ENCODE measurements at places on chromosomes 16 and 17. TPM values are rescaled to one million over a fixed set of nuclear protein-coding genes. Genes with fewer than 3 reads are reported as not detected.

DNA sequence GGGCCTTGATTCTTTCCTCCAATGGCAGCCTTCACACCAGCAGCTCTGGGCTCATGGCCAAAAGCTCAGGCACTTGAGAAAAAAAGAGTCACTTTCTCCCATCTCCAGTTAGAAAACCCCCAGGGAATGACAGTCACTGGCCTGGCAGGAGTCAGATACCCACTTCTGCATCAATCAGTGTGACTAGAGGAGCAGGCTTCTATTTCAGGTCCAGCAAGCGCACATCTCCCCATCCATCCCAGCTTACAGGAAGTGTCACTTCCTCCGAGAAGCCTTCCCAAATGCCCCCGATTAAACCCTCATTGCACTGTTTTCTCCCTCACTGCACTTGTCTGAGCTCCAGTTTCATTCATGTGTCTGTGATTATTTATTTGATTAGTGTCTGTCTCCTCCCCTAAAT is 30.4 kb upstream of the CCL1 start:
- no peak for DNase-seq

- DNase-seq: no peak
These were observed 3.3 kb downstream of the NLRP1 start for GRCh38 chr17:5580969-5581368.

DNA sequence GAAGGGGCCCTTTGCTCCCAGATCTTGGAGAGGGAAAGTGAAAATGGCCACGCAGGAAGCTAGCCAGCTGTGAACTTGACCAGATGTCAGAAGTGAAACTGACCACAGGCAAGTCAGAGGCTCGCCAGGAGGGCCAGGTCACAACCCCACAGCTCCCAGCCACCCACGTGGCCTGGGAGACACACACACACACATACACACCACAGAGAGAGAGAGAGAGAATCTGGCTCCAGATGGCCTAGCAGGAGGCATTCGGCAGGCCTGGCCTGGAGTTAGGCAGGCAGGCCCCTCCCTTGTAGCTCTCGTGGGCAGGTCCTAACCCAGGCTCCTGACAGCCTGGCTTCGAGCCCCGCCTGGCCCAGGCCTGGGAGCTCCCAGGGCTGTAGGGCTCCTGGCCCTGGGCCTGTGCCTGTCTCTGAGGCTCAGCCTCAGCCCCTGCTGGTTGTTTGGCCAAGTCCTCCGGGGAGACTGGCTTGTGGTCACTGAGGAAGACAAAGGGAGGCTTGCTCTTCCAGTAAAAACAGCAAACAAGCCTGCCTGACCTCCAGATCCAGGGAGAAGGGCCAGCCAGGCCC is 20.2 kb downstream of the NGFR start:
- DNase-seq: peak; percentile 97

DNA sequence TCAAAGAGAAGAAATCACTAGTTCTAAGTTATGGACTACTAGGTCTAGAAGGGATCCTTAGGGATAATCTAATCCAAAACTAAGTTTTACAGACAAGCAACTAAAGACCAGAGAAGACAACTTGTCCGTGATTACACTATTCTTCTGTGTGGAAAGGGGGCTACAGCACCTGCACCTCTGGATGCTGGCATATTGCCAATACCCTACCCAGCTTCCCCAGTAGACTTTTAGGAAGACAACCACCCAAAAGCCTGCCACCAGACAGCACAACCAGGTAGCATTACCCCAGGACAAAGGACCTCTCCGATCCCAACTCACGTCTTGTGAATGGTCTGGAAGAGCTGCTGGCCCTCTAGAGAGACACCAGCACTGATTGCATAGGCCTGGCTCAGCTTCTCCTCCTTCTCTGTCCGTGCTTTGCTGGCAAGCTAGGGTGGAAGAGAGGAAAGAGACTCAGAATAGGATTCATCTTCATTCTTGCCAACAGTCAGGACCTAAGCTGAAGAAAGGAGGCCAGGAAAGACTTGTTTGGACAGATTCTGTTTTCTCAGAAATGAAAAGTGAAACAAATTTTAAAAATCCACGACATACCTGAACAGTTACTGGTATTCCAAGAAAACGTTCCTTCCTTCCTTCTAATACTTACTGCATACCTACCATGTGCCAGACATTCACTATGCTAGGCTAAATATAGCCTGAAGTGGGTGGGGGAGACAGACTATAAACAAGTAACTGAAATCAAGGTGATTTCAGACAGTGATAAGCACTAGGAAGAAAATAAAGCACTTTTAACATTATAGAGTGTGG is 25.3 kb upstream of the TMEM101 start:
- DNase-seq: no peak

- no peak for DNase-seq
These were observed 6.9 kb downstream of the ZACN start for GRCh38 chr17:76085731-76086366.

DNA sequence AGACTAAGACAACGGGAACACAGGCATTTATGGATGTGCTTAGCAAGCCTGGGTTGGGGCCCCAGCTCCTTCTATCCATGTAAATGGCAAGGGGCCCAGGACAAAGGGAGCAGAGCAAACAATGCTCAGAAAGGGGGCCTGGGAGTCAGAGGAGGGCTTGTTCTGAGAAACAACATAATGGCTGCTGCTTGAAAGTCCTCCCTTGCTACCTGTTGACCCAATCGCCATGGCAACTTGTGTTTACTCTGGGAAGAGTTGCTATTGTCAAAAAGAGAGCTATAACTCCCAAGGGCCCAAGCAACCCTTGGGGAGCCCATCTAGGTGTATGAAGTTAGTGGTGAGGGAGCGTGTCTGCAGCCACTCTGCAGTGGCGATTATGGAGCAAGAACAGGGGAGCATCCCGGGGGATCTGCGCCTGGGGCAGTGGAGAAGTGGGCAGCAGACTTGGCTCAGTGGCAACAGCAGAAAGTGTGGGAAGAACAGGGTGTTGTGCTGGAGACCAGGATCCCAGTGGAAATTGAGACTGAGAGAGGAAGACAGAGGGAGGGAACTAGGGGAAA is 118.7 kb upstream of the NLRP1 start:
- DNase-seq: no peak

DNA sequence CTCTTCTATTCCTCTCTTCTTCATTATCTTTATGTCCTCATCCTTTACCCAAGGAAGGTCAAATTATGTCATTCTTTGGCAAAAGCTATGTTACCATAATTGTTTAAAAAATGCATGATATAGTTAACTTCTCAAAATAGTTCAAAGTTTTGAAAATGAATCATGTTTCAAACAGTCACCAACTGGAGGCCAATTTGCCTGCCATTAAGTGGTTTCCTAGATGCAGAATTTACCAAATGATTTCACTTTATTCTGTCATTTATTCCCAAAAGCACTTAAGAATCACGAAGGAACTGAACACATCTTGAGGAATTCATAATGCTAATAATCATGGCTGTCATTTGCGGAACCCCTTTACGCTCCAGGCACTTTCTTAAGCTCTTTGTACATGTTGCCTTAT is 190.9 kb upstream of the CDH11 start:
- no peak for DNase-seq

GRCh38 chr17:19596869-19597268 is 51.7 kb upstream of the ALDH3A2 start:
- no peak for DNase-seq

DNA sequence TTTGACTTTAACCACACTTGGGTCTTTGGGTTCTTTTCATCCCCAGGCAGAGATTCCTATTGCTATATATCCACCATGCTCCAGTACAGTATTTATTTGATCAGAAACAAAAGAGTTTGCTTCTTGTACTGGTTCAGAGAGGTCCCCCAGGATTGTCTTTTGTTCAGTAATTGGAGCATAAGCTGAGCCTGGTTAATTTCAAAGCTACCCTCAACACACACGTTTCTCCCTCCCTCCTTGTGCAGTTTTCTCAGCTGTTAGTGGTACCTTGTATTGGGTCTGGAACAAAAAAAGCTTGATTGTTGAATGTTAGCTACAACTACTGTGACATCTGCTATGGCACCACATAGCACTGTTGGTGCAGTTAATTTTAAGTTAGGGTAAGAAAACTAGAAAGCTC is 50.0 kb downstream of the NUP93 start:
- no peak for DNase-seq

- DNase-seq: no peak
These were observed 25.4 kb upstream of the HOXB13 start for GRCh38 chr17:48753794-48754499.

DNA sequence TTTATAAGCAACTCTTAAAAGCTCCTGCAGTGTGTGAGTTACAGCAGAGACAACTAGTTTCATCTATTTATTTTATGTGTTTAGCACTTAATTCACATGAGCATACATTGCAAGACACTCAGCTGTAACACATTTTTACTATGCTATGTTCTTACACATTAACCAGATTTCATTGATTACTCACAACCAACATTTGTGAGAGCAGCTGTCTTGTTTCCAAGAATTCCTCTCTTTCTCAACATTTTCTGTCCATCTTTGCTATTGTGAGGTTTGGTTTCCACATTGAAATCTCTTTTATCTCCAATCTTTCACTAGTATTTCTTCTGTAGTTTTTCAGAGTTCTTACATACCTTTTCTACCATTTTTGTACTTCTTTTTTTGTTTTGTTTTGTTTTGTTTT is 51.2 kb downstream of the COPRS start:
- DNase-seq: no peak

- DNase-seq: peak; percentile 24
These were observed 1.5 kb downstream of the ZNF205 start for GRCh38 chr16:3113765-3114479.

DNA sequence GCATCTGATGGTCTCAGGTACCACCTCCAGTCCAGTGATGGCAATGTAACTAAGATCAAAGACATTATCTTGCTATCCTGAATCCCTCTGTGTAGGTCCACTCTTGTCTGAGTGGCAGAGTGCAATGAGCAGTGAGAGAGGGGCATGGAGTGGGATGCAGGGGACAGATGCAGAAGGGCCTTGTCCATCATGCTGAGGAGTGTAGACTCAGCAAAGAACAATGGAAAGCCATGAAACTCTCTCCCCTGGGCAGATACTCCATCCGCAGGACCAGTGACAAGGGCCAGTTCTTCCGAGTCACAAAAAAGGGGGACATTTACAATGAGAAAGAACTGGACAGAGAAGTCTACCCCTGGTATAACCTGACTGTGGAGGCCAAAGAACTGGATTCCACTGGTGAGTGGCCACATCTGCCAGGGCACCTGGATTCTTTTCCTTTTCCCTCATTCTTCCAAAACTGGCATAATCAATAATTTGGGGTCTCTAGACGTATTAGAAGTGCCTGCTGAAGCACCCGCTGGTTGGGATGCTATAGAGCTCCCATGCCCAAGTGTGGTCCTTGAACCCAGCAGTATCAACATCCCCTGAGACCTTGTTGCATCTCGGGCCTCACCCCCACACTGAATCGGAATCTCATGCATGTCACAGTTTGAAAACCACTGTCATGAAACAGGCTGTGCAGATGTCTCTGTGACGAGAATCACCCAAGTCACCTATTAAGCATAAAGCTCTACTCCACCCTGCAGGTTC is 29.5 kb downstream of the CDH5 start:
- no peak for DNase-seq

GRCh38 chr17:81962499-81963441 is 1.8 kb upstream of the NOTUM start:
- DNase-seq: no peak

DNA sequence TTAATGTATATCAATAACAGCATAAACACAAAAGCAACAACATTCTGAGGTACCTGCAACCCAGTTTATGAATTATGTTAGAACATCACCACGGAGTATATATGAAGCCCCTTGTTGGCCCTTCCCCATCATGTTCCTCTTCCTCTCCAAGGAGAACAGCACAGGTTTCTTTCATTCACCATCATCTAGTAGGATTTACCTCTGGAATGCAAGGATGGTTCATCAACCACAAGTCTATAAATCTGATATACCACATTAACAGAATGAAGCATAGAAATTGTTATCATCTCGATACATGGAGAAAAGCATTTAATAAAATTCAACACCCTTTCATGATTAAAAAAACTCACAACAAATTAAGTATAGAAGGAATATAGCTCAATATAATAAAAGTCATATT is 6.2 kb upstream of the PRSS54 start:
- no peak for DNase-seq

GRCh38 chr16:2039274-2040031 is 8.2 kb downstream of the NTHL1 start:
- DNase-seq: no peak

- no peak for DNase-seq
These were observed 27.0 kb downstream of the ARHGAP17 start for GRCh38 chr16:24988129-24988518.

DNA sequence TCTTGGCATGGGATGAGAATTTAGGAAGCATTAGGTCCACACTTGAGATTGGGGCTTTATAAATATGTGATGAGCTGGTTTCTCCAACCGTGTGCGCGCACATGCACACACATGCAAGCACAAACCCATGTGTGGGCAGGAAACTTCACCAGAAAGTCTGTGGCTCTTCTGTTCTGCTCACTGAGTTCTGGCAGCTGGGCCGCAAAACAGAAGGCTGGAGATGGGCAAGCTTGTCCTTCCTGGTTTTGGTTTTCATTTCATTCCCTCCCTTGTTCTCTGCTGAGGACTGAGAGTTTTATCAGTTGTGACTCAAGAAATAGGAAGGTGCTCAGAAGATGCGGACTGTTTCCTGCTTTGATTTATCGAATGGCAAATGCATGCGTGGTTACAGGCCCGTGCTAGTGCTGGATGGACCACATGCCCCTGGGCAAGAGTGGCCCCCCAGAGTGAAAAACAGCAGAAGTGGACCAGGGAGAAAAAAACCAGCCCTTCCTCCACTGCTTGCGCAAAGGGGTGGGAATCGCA is 14.1 kb downstream of the MAP3K14 start:
- no peak for DNase-seq

- no peak for DNase-seq
These were observed 3.6 kb upstream of the MAP3K14 start for GRCh38 chr17:45320349-45320930.

DNA sequence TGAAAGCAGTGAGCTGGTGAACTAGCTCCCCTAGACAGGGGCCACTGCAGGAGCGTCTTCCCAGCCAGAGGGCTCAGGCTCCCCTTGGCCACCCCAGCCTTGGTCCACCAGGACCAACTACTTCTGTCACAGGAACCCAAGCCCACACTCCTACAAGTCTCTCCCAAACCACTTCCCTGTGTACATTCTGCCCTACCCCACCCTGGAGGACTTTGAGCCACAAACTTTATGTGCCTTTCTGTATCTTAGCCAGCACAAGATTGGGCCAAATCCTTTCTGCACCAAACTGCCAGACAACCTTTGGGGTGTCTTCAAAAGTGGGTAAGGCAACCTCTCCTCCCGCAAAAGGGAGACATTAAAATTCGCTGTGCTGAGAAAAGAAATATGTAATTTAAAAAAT is 31.6 kb downstream of the EFCAB5 start:
- no peak for DNase-seq

- no peak for DNase-seq
These were observed 32.4 kb upstream of the ADORA2B start for GRCh38 chr17:15912416-15912955.

GRCh38 chr17:74190807-74191406 is 12.6 kb upstream of the RPL38 start:
- no peak for DNase-seq

- DNase-seq: no peak
These were observed 95.7 kb downstream of the RBFOX3 start for GRCh38 chr17:79515110-79515509.

- peak; percentile 88 for DNase-seq
These were observed 35.3 kb upstream of the ACSM2B start for GRCh38 chr16:20611350-20611902.

GRCh38 chr16:14301169-14302030 is 230.3 kb downstream of the MRTFB start:
- DNase-seq: no peak

ST6GALNAC2 gene
- 0.54 TPM for total RNA-seq

KRTAP2-2 gene
- not detected for total RNA-seq

CCL1 gene
- total RNA-seq: not detected

CCL4L2 gene
- total RNA-seq: 7.0 TPM

KIF19 gene
- 1.1 TPM for total RNA-seq

TNFSF12 gene
- 1.00 TPM for total RNA-seq

BRIP1 gene
- 16.0 TPM for total RNA-seq

TMEM204 gene
- total RNA-seq: 3.3 TPM
